ENCODE measurements at places on chromosomes 3 and 15.

DNA sequence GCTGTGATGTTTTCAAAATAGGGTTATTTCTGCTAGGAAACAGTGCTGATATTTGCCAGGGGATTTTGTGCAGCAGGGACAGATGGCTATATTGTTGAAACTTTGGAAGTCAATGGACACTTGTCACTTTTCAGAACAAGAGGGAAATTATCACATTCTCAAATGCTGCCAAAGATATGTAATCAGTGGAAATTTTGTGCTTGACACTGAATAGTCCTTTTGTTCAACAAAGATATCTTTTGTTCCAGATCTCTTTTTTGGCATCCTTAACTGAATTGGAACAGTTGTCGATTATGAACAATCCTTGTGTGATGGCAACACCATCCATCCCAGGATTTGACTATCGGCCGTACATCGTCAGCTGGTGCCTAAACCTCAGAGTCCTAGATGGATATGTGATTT lies 7.8 kb downstream of the CEP97 start:
- no peak for DNase-seq

DNA sequence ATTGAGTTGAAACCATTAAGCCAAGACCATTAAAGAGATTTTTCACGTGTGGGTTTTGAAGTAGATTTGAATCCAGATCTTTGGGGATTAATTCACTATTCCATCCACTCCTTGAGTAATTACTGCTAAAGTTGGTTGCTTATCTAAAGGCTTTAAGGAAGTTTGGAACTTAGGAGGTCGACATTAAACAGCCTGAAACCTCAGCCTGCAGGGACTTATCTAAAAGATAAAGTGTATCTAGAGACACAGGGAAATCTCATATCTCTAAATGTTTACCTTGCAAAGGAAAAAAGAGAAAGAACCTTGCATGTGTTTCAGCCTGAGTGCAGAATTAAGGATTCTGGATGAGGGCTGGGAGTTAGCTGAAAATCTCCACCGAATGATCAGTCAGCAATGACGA lies 158.6 kb downstream of the MEIS2 start:
- no peak for DNase-seq

GRCh38 chr3:45537970-45538640 lies 56.4 kb upstream of the LIMD1 start:
- no peak for DNase-seq

DNA sequence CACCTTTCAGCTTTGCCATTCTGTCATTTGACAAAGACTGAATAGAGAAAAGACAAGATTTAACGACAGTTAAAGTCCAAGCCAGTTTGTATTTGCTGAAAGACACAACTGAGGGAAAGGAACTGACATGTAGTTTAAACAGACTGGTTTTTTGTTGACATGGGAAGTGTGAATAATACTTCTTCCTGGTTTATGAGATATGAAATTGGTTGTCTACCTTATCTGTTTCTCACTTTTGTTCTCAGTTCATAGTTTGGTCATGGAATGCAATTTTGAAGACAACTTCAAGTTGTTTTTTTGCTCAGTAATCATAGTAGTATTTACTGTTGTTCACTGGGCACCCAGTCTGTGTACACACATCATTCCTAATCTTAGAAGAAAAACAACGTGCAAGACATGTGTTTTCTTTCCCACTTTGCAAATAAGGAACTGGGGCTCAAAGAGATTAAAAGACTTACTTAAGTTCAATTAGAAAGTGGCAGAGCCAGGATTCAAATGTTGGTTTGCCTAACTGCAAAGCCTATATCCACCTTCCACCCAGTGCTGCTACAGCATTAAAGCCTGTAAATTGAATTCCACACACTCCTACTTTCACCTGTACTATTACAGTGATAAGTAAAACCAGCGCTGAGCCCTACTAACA lies 103.5 kb downstream of the LPP start:
- DNase-seq, result no peak

GRCh38 chr3:130948001-130948773 lies 54.3 kb downstream of the ATP2C1 start:
- DNase-seq, result no peak

DNA sequence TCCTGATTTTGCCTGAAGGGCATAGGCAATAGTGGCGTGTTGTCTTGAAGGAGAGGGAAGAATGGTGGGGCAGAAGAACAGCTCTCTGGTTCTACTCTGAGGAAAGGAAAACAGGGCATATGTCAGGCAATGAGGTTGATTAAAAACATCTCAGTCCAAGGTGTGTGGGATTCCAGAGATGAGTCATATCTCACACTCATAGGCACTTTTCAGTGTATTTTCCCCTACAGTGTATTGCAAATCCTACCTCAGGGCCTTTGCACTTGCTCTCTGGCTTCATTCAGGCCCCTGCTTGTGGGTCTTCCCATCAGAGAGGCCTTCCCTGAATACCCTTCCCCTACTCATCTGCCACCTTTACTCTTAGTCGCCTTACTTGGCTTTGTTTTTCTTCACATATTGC lies 107.8 kb downstream of the SLCO3A1 start:
- no peak for DNase-seq

GRCh38 chr15:25333049-25333448 lies 105.8 kb downstream of the UBE3A start:
- DNase-seq, result no peak

DNA sequence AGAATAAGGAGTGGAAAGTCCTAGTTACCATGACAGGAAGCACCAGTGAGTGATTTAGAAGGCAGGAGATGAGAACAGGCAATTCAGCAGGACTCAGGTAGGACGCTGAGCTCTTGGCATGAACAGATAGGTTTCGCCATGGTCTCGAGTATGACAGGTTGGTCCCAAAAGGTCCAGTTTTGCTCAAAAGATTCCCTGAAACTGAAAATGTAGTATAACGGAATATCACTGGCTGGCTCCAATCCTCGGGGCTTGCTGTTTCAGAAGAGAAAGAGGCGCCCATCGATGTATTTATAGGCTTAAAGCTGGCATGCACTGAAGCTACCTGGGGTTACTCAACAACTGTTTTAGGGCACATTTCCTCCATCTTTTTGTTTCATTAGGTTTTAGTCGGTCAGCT lies 59.2 kb downstream of the SRGAP3 start:
- no peak for DNase-seq

GRCh38 chr3:46085421-46086082 lies 58.3 kb upstream of the XCR1 start:
- DNase-seq, result no peak

DNA sequence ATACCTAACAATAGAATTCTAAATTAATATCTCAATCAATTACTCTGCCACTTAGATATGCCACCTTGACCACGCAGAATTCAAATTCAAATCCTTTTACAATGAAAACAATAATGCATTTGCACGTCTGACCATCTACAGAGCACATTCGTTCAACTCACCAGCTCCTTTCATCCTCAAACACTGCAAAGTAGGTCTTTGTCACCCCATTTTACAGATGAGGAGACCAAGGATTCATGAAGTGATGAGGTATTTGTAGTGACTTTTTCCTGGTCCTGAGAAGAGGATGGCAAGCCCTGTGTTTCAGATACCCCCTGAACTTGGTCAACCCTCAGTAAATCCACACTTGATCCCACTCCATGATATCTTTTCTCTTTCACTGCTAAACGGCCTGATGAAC lies 42.2 kb downstream of the HES1 start:
- DNase-seq, result no peak

DNA sequence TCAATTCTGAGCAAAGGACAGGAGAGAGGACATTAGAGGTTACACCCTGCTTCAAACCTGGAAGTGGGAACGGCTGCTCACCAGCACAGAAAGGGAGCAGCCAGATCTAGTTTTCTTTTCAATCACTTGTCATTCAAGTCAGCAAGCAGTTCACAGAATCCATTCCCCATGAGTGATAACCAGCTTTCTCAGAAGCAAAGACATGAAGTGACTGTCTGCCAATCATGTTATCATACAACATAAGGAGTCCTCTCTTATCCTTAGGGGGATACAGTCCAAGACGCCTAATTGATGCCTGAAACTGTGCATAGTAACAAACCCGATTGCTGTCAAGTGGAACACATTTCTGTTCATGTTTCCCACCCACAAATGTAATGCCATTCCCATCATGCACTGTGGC lies 54.7 kb downstream of the FAM98B start:
- DNase-seq, result no peak

- DNase-seq, result no peak
These were observed 360.4 kb upstream of the ROBO2 start for GRCh38 chr3:76679541-76679940.

DNA sequence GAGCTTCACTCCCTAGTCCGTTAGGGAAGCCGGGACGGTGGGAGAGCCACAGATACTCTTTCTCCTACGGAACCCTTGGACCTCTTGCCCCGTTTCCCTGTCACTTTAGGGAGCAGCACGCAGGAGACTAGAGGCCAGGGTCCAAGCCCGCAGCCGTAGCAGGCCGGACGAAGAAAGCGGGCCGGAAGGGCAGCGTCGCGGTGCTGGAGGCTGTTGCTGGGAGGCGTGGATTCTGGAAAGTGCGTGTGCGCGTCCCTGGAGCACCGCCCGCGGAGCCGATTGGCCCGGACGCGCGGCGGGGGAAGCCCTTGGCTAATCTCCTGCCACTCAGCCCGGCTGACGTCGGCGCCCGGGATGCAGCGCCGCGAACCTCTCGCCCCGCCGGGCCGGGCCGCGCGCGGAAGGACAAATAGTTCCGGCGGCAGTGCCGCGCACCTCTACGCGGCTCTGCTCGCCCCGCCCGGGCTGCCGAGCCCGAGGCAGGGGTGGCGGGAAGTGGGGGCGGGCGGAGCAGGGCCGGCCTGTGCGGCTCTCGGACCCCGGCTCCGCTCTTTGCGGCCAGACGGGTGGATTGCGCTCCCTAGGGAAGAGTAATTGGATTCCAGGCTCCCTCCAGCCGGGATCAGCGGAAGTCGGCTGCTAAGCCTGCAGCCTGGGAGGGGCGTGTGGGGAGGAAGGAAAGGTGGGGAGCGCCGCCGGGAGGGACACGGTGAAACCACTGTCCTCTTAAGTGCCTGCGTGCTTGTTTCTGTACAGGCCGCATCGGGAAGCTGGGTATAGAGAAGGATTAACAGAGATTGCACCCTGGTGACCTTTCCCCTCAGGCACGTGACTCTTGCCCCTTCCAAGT lies 31.3 kb upstream of the TCF12 start:
- peak; percentile 98 for DNase-seq

DNA sequence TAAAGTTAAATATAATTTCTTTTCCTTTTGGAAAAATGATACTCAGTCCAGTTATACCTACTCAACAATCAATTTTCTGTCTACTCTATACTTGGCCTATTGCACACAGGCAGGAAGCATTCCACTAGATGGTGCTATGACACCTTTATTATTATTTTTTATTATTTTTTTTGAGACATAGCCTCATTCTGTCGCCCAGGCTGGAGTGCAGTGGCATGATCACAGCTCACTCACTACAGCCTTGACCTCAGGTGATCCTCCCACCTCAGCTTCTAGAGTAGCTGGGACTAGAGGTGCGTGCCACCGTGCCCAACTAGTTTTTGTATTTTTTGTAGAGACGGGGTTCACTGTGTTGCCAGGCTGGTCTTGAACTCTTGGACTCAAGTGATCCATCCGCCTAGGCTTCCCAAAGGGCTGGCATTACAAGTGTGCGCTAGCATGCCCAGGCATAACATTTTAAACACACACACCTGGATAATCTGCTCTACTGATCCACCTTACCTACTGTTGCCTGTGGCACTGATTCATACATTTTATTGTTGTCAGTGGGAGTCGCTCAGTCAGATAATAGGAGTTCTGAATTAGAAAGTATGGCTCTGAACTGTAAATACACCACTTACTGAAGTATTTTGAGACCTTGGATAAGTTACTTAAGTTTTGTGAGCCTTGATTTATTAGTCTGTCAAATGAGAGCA lies 56.2 kb downstream of the EIF3J start:
- DNase-seq, result no peak

GRCh38 chr3:98026425-98027084 lies 8.6 kb downstream of the GABRR3 start:
- DNase-seq, result no peak

GRCh38 chr15:85886309-85886811 lies 91.6 kb upstream of the KLHL25 start:
- DNase-seq, result no peak

DNA sequence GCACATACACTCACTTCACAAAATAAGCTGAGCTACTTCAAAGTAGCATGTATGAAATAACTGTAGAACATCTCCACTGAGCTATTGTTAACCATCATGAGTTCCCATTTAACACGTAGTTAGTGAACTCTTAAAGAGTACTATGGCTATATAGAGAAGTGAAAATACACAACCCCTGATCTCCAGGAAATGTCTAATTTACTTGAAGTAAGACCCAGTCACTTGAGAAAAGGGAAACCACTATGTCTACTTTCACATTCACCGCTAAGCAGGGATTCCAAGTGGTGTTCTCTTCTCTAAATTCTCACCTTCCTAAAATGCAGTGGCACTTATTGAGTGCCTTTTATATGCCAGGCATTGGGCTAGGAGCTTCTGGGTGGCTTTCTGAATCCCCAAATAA lies 35.0 kb upstream of the COLQ start:
- no peak for DNase-seq

DNA sequence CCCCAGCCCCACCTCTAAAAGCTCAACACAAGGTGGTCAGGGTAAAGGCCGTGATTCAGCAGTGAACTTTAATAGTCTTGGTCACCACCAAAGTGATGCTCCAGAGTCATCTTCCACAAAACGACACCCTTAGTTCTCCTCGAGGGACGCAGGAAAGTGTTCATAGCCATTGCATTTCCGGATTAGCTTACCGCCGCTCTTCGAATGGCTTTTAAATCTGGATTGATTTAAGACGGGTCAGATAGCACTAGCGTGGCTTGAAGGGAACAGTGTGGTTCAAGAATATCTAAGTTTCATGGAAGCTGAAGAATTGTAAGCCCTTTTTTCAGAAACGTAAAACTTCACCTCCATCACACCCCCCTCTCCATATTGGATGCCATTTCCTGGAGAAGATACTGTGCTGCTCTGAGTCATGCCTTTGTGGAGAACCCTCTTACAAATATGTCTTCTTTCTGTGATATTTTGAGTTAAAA lies 829 bp downstream of the RNF7 start:
- DNase-seq, result no peak

DNA sequence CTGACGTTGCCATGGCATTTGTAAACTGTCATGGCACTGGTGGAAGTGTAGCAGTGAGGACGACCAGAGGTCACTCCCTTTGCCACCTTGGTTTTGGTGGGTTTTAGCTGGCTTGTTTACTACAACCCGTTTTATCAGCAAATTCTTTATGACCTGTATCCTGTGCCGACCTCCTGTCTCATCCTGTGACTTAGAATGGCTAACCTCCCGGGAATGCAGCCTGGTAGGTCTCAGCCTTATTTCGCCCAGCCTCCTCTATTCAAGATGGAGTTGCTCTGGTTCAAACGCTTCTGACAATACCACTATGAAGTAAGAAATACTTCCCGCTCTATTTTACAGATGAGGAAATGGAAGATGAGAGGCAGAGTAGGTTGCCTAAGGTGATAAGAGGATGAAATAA lies 16.6 kb downstream of the PAQR9 start:
- DNase-seq, result no peak

GRCh38 chr15:39360452-39360851 lies 220.4 kb upstream of the THBS1 start:
- no peak for DNase-seq

DNA sequence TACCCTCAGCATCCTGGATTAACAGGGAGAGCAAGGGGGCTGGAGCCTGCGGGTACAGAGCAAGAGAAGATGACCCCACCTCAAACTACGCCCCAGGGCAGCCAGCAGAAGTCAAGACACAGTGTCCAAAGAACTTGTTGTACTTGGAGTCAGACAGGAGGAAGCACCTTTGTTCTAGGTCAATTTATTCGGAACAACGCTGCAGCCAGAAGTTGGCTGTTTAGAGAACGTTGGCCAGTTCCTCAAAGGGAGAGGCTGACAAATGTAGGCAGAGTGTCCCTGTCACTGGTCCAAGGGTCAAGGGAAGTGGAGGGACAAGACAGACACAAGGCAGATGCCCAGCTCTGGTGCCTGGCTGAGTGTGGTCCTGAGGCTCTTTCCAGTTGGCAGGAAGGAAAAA lies 32.1 kb upstream of the PIAS1 start:
- no peak for DNase-seq

Data from upper lobe of right lung (tissue), 1 donor.